Lung (tissue), 17 donors: ENCODE measurements at places on chromosomes 3 and 15. TPM values are rescaled to one million over a fixed set of nuclear protein-coding genes. Genes with fewer than 3 reads are reported as not detected.
A peak's percentile ranks its signal among the peaks of the same experiment; 100 is the strongest.

- H3K27ac ChIP-seq: peak overlapping the region; percentile 24
- peak; percentile 18 for DNase-seq
- no peaks in the 10 kb centered on the region for H3K36me3 ChIP-seq
- no peak overlapping the region for H3K4me3 ChIP-seq
These were observed 46.4 kb downstream of the C2CD4B start for GRCh38 chr15:62118520-62119226.

DNA sequence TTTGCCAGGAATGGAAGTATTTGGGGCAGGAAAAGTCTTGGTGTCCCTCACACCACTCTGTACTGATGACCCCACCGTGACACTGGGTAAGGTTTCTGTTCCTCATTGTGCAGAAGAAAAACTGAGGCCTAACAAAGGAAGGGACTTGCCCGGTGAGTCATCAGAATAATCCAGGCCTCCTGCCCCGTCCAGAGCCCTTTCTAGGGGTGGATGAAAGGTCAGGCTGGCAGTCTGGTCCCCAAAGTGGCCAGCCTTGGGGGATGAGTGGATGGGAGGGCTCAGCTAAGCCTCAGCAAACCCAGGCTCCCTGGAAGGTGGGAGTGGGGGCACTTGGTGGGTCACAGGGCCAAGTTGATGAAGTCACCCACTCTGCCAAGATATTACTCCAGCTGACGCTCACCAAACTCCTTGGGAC, 2.3 kb upstream of the DNAH1 start:
- no peaks in the 10 kb centered on the region for H3K36me3 ChIP-seq
- peaks cover 21% of the 10 kb centered on the region for H3K4me1 ChIP-seq
- H3K27ac ChIP-seq: no peak overlapping the region
- DNase-seq: no peak

GRCh38 chr3:98869391-98869790, 32.1 kb downstream of the DCBLD2 start:
- no peak overlapping the region for H3K4me3 ChIP-seq
- no peaks in the 10 kb centered on the region for H3K27me3 ChIP-seq
- H3K36me3 ChIP-seq: peaks cover 7% of the 10 kb centered on the region
- H3K27ac ChIP-seq: no peak overlapping the region
- H3K4me1 ChIP-seq: no peaks in the 10 kb centered on the region

DNA sequence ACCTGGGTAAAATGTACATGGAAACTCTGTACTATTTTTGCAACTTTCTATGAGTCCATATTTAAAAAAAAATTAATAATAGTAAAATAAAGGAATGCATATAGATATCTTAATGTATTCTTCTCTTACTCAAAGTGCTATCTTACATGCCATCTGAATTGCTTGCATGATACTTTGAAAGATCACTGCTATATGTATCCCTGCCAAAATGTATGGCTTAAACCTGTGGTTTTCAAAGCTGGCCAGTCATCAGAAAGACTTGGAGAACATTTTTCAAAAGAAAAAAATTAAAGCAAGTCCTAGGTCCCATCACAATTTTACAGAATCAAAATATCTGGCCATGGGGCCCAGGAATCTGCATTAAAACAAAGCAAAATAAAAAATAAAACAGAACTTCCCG, 262.1 kb downstream of the LPP start:
- no peak for DNase-seq
- H3K27me3 ChIP-seq: no peaks in the 10 kb centered on the region
- H3K36me3 ChIP-seq: no peaks in the 10 kb centered on the region

- H3K36me3 ChIP-seq: peaks cover 17% of the 10 kb centered on the region
- peaks cover 24% of the 10 kb centered on the region for H3K4me1 ChIP-seq
- H3K27ac ChIP-seq: no peak overlapping the region
- DNase-seq: no peak
- H3K4me3 ChIP-seq: no peak overlapping the region
- no peaks in the 10 kb centered on the region for H3K27me3 ChIP-seq
These were observed 1.1 kb upstream of the GYG1 start for GRCh38 chr3:148990236-148990635.

DNA sequence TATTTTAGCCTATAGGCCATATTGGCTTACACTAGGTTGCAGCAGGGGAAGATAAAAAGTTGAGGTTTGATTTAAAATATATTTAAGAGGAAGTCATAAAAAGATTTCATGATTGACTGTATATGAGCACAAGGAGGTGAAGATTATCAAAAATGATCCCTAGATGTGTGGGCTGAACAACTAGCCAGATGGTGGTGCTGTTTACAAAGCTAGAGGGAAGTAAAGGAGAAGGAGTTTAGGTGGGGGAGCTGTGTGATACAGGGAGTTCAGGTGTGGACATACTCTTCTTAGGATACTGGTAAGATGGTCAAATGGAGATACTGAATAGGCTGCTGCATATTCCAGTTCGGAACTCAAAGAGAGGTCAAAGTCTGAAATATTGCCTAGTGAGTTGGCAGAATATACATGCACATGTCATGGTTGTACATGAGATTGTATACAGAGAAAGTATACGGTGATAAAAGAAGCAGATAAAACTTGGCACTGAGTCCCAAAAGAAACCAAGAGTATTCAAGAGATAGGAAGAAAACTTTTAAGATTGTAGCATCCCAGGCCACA, 727.8 kb downstream of the NLGN1 start:
- H3K27me3 ChIP-seq: no peaks in the 10 kb centered on the region
- no peaks in the 10 kb centered on the region for H3K36me3 ChIP-seq

- H3K27ac ChIP-seq: no peak overlapping the region
- DNase-seq: no peak
- H3K4me3 ChIP-seq: no peak overlapping the region
- H3K36me3 ChIP-seq: no peaks in the 10 kb centered on the region
These were observed 45.6 kb downstream of the WNT5A start for GRCh38 chr3:55441499-55441898.

GRCh38 chr3:149957361-149958125, 13.2 kb downstream of the PFN2 start:
- no peak overlapping the region for H3K4me3 ChIP-seq
- H3K4me1 ChIP-seq: no peaks in the 10 kb centered on the region
- H3K27ac ChIP-seq: no peak overlapping the region
- DNase-seq: no peak

- peak overlapping the region; percentile 51 for H3K4me3 ChIP-seq
- H3K4me1 ChIP-seq: peaks cover 34% of the 10 kb centered on the region
- peaks cover 14% of the 10 kb centered on the region for H3K36me3 ChIP-seq
- H3K27me3 ChIP-seq: no peaks in the 10 kb centered on the region
- peak overlapping the region; percentile 85 for H3K27ac ChIP-seq
These were observed 1.2 kb downstream of the NR2C2 start for GRCh38 chr3:14948609-14949038.

DNA sequence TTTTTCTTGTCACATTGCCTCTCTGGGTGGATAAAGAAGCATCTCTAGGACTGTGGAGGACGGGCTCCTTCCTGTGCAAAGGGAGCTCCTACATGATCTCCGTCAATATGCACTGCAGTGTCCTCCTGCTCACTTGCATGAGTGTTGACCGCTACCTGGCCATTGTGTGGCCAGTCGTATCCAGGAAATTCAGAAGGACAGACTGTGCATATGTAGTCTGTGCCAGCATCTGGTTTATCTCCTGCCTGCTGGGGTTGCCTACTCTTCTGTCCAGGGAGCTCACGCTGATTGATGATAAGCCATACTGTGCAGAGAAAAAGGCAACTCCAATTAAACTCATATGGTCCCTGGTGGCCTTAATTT, 478 bp downstream of the GPR15 start:
- no peaks in the 10 kb centered on the region for H3K36me3 ChIP-seq
- no peaks in the 10 kb centered on the region for H3K4me1 ChIP-seq
- H3K27ac ChIP-seq: no peak overlapping the region
- no peak for DNase-seq
- H3K27me3 ChIP-seq: no peaks in the 10 kb centered on the region

GRCh38 chr3:73435055-73435454, 189.7 kb downstream of the PDZRN3 start:
- no peak for DNase-seq
- no peaks in the 10 kb centered on the region for H3K36me3 ChIP-seq
- H3K27ac ChIP-seq: no peak overlapping the region
- no peaks in the 10 kb centered on the region for H3K27me3 ChIP-seq

DNA sequence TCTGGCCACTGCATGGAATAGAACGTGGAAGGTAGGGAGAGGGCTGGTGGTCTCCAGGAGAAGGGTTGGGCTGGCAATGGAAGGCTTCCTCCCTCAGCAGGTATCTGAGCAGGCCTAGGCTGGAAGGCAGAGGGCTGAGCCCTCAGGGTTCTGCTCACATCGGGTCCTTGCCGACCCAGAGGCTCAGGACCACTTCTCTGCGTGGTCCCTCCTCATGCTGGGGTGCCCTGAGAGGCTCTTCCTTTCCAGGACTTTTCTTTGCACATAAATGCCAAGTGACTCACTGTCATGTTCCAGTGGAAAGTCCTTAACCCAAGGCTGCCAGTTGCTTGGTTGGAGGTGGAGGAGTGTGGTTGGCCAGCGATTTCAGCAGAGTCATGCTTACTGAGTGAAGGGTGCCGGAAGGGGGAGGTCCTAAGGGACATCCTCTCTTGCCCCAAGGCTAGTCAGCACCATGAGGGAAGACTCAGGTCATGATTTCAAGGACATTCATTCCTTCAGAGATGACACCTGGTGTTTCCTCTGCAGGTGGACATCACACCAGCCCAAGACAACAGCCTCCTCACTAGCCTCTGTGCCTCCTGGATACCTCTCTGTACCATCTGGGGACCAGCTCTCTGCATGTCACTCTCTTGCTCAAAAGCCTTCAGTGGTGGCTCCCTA, 8.2 kb downstream of the SLC6A6 start:
- DNase-seq: no peak
- H3K27me3 ChIP-seq: no peaks in the 10 kb centered on the region
- no peak overlapping the region for H3K4me3 ChIP-seq
- peaks cover 20% of the 10 kb centered on the region for H3K4me1 ChIP-seq
- peak overlapping the region; percentile 77 for H3K27ac ChIP-seq

DNA sequence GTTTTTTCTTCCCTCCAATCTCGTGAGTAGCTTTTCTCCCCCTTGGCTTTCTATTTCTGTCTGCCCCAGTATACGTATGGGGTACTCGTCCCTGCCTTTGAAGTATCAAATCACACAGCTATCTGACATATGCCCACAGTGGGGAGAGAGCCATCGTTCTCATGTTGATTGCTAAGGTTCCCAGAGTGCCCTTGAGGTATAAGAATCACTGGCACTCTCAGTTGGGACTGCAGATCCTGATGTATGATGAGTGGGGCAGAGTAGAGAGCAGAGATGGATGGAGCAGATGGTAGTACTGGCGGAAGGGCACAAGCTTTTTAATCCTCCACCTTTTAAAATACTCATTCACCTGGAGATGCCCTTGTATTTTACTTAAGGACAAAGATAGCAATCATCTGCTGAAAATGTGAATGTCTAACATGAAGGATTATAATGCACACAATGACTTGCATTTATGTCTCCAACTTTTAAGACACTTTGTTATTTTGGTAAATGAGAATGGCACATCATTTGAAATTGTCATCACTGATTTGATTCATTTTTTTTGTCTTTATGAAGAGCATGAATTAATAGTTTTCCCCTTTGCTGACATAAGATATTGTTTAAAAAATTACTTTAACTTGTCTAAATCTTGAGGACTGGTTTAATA, 239.6 kb downstream of the NR1D2 start:
- DNase-seq: no peak
- no peaks in the 10 kb centered on the region for H3K36me3 ChIP-seq
- no peak overlapping the region for H3K4me3 ChIP-seq
- H3K4me1 ChIP-seq: no peaks in the 10 kb centered on the region

DNA sequence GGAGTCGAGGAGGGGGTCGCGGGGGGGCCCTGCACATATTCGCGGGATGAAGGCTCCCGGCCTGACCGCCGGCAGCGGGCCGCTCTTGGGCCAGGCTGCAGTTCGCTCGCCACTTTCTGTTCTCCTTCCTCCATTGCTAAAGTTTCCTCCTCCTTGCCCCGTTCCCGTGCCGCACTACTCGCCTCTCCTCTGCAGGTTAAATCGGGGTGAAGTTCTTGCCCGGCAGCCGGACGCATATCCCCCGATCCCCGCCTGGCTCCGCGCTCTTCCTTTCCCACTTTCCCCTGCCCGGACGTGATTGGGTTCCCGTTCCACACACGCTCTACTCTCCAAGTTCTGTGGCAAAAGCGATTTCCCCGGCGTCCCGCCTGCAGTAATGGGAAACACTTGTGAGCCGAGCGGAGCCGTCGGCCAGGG, 556 bp downstream of the CRYBG3 start:
- H3K27me3 ChIP-seq: no peaks in the 10 kb centered on the region
- peak overlapping the region; percentile 97 for H3K27ac ChIP-seq
- peaks cover 15% of the 10 kb centered on the region for H3K4me1 ChIP-seq
- DNase-seq: peak; percentile 81
- H3K4me3 ChIP-seq: peak overlapping the region; percentile 98

DNA sequence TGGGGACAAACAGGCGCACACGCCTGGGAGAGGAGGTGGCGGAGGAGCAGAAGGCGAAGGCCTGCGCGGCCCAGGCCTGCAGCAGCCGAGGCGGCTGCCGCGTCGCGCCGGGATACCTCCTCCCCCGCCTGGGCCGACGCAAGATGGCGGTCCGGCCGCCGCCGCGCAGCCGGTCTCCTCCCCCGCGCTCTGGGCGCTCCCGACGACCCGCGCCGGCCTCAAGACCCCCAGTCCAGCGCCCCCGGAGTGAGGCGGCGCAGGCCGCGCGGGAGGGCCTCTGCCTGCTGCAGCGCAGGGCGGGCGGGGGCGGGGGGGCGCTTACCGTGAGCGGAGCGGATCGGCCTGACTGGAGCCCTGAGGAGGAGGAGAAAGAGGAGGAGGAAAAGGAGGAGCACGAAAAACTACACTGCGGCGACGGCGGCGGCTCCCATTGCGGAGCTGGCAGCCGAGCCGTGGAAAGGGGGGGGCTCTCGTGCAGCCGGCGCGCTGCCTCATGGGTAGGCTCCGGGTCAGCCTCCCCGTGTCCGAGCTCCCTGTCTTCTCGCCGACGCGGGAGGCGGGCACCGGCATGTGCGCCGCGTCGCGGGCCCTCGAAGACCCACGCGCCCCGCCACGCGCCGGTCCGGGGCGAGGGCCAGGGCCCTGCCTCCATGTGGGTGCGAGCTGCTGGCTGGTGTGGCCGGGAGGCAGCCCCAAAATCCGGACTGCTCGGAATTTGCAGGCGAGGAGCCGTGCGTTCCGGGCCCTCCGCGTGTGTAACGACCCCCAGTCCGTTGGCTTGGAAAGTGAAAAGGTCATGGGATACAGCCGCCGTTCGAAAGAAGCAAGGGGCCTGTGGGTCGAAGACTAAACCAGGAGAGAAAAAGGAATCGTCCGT, at the start of gene ZNF280D:
Gene ZNF280D, minus strand, starts transcription at position 374 of the 877 bp plus-strand sequence. CDS start 26,400 bp downstream, outside the sequence.
- no peaks in the 10 kb centered on the region for H3K27me3 ChIP-seq
- peak within 1 kb of the TSS; percentile 93 for H3K27ac ChIP-seq
- H3K4me3 ChIP-seq: peak within 1 kb of the TSS; percentile 64
- no peaks in the 10 kb centered on the region for H3K36me3 ChIP-seq

- no peak within 1 kb of the TSS for H3K27ac ChIP-seq
- no peaks in the 10 kb centered on the region for H3K36me3 ChIP-seq
- peak within 1 kb of the TSS; percentile 36 for H3K4me3 ChIP-seq
- peaks cover 30% of the 10 kb centered on the region for H3K27me3 ChIP-seq
- no peaks in the 10 kb centered on the region for H3K4me1 ChIP-seq
These were observed at the start of gene GADL1 for GRCh38 chr3:30894521-30895251. TSS of gene GADL1 (minus strand) at chr3:30894661. CDS start at chr3:30894614, 47 bp downstream.

- no peaks in the 10 kb centered on the region for H3K4me1 ChIP-seq
These were observed 167.4 kb downstream of the GAP43 start for GRCh38 chr3:115790759-115791158.

GRCh38 chr3:37980462-37981347, 9.9 kb upstream of the VILL start:
- no peak for DNase-seq
- H3K4me3 ChIP-seq: no peak overlapping the region
- H3K27ac ChIP-seq: no peak overlapping the region
- H3K4me1 ChIP-seq: no peaks in the 10 kb centered on the region
- H3K36me3 ChIP-seq: no peaks in the 10 kb centered on the region

ACSBG1 gene
- total RNA-seq: 7.9 TPM

SACM1L gene
- 53.3 TPM for total RNA-seq

LRRC15 gene
- total RNA-seq: 0.06 TPM
